ENCODE measurements at places on chromosomes 4 and X. TPM values are rescaled to one million over a fixed set of nuclear protein-coding genes. Genes with fewer than 3 reads are reported as not detected.

The SRPK3 gene
- total RNA-seq: 85.1 TPM

The PPP1R2C gene
- total RNA-seq: not detected

The GPM6B gene
- 18.8 TPM for total RNA-seq

The F11 gene
- not detected for total RNA-seq

The ENPEP gene
- total RNA-seq: 9.9 TPM

The GPR173 gene
- 2.1 TPM for total RNA-seq

The MAGEB1 gene
- not detected for total RNA-seq

The TKTL1 gene
- 0.52 TPM for total RNA-seq

The SOD3 gene
- total RNA-seq: 13.6 TPM

The GLRA3 gene
- total RNA-seq: not detected

The HPSE gene
- total RNA-seq: 1.0 TPM

The NLGN4X gene
- 1.6 TPM for total RNA-seq

The GAGE12J gene
- total RNA-seq: not detected

The PDLIM3 gene
- 415 TPM for total RNA-seq

The TLR10 gene
- total RNA-seq: 0.52 TPM

The AADAT gene
- 2.1 TPM for total RNA-seq

The CENPVL1 gene
- not detected for total RNA-seq

The DSPP gene
- not detected for total RNA-seq

The PRSS12 gene
- 10.4 TPM for total RNA-seq

The SMIM10 gene
- total RNA-seq: 2.1 TPM

The C4orf51 gene
- not detected for total RNA-seq

The TBCK gene
- total RNA-seq: 55.8 TPM

The SAT1 gene
- total RNA-seq: 26.1 TPM

The PABPC5 gene
- 6.3 TPM for total RNA-seq

The TKTL2 gene
- under 0.01 TPM for total RNA-seq

The TMEM47 gene
- 54.8 TPM for total RNA-seq

The GIMD1 gene
- not detected for total RNA-seq

The BMX gene
- total RNA-seq: 3.1 TPM

The MAGEB6B gene
- total RNA-seq: not detected

The GPR50 gene
- total RNA-seq: not detected

The SPANXA2 gene
- not detected for total RNA-seq

The MFAP3L gene
- 1.6 TPM for total RNA-seq

The SULT1B1 gene
- total RNA-seq: 0.52 TPM

The RNF128 gene
- total RNA-seq: under 0.01 TPM

The SMR3B gene
- not detected for total RNA-seq

The HELT gene
- total RNA-seq: not detected

The SHROOM3 gene
- 21.4 TPM for total RNA-seq

The GC gene
- total RNA-seq: not detected

The BST1 gene
- 5.2 TPM for total RNA-seq

The ARSD gene
- total RNA-seq: 11.0 TPM

The CYSLTR1 gene
- total RNA-seq: 7.3 TPM

The SYNPO2 gene
- total RNA-seq: 34.4 TPM

The KIAA1210 gene
- total RNA-seq: not detected

The ATP2B3 gene
- total RNA-seq: 0.52 TPM

The DTHD1 gene
- under 0.01 TPM for total RNA-seq

The SH2D1A gene
- total RNA-seq: 1.0 TPM

The FGFR3 gene
- total RNA-seq: 0.52 TPM

The AIMP1 gene
- total RNA-seq: 15.1 TPM

The DNAAF6 gene
- not detected for total RNA-seq

The DCK gene
- 18.3 TPM for total RNA-seq

The FGF5 gene
- 0.52 TPM for total RNA-seq

The SHOX gene
- total RNA-seq: 3.1 TPM

The TASL gene
- 0.52 TPM for total RNA-seq

The ZNF157 gene
- 0.52 TPM for total RNA-seq

The PRRG1 gene
- total RNA-seq: 7.8 TPM

The DMD gene
- 190 TPM for total RNA-seq

Data from skeletal muscle tissue (tissue), 5 donors.